Sciatic nerve (tissue), 2 donors: ENCODE measurements at places on chromosomes 4 and X. TPM values are rescaled to one million over a fixed set of nuclear protein-coding genes. Genes with fewer than 3 reads are reported as not detected.

The DIPK2B gene
- total RNA-seq = 35.4 TPM

The IL3RA gene
- 17.5 TPM for total RNA-seq

The TMEM271 gene
- total RNA-seq = not detected

The TEC gene
- 5.3 TPM for total RNA-seq

The PAGE5 gene
- not detected for total RNA-seq

The GAGE10 gene
- not detected for total RNA-seq

The RENBP gene
- total RNA-seq = 23.0 TPM

The IL1RAPL2 gene
- total RNA-seq = 0.94 TPM

The CLGN gene
- total RNA-seq = 2.1 TPM

The CENPVL2 gene
- total RNA-seq = not detected

The PTPN13 gene
- total RNA-seq = 90.1 TPM

The TMA16 gene
- total RNA-seq = 28.0 TPM

The ANXA10 gene
- total RNA-seq = not detected

The POU4F2 gene
- not detected for total RNA-seq

The ETDB gene
- not detected for total RNA-seq

The HDX gene
- 11.2 TPM for total RNA-seq

The REPS2 gene
- total RNA-seq = 5.9 TPM

The UGT2B7 gene
- total RNA-seq = not detected

The SPANXD gene
- total RNA-seq = not detected

The VEGFD gene
- total RNA-seq = 4.6 TPM

The HSFX4 gene
- total RNA-seq = not detected

The FAM236C gene
- not detected for total RNA-seq

The BEND4 gene
- 0.94 TPM for total RNA-seq

The HTN3 gene
- total RNA-seq = not detected

The ARR3 gene
- total RNA-seq = not detected

The TEX13C gene
- not detected for total RNA-seq

The FRAS1 gene
- 9.7 TPM for total RNA-seq

The NLRP2B gene
- total RNA-seq = 0.13 TPM

The SH3RF1 gene
- 15.6 TPM for total RNA-seq

The SMIM31 gene
- not detected for total RNA-seq

The PRKX gene
- total RNA-seq = 28.9 TPM

The ERAS gene
- 0.36 TPM for total RNA-seq

The SPATA4 gene
- total RNA-seq = not detected

The KCTD8 gene
- 0.45 TPM for total RNA-seq

The FHDC1 gene
- total RNA-seq = 3.9 TPM

The C4orf50 gene
- total RNA-seq = 0.09 TPM

The GPR82 gene
- 0.09 TPM for total RNA-seq

The P2RY8 gene
- 2.5 TPM for total RNA-seq

The TCP11X2 gene
- not detected for total RNA-seq
